ENCODE measurements at places on chromosomes 11 and 22. TPM values are rescaled to one million over a fixed set of nuclear protein-coding genes. Genes with fewer than 3 reads are reported as not detected.

UCP2 gene
- polyA plus RNA-seq: not detected

PHLDB1 gene
- polyA plus RNA-seq: 114 TPM

ASRGL1 gene
- polyA plus RNA-seq: 141 TPM

SUSD2 gene
- 0.36 TPM for polyA plus RNA-seq

PAMR1 gene
- 0.48 TPM for polyA plus RNA-seq

RASSF7 gene
- 51.5 TPM for polyA plus RNA-seq

HORMAD2 gene
- 1.2 TPM for polyA plus RNA-seq

SYT12 gene
- polyA plus RNA-seq: 2.1 TPM

IFITM10 gene
- polyA plus RNA-seq: 0.50 TPM

TTLL1 gene
- 41.8 TPM for polyA plus RNA-seq

SMTNL1 gene
- polyA plus RNA-seq: not detected

SORL1 gene
- polyA plus RNA-seq: 6.5 TPM

POLR2L gene
- 62.3 TPM for polyA plus RNA-seq

ME3 gene
- 2.1 TPM for polyA plus RNA-seq

C22orf23 gene
- 1.3 TPM for polyA plus RNA-seq

CTTN gene
- 220 TPM for polyA plus RNA-seq

TLCD5 gene
- polyA plus RNA-seq: 23.4 TPM

LMO1 gene
- polyA plus RNA-seq: 4.4 TPM

ARHGAP20 gene
- 1.8 TPM for polyA plus RNA-seq

SEC14L6 gene
- not detected for polyA plus RNA-seq

PIK3IP1 gene
- polyA plus RNA-seq: 38.4 TPM
